ENCODE measurements at places on chromosomes 4 and X.

DNA sequence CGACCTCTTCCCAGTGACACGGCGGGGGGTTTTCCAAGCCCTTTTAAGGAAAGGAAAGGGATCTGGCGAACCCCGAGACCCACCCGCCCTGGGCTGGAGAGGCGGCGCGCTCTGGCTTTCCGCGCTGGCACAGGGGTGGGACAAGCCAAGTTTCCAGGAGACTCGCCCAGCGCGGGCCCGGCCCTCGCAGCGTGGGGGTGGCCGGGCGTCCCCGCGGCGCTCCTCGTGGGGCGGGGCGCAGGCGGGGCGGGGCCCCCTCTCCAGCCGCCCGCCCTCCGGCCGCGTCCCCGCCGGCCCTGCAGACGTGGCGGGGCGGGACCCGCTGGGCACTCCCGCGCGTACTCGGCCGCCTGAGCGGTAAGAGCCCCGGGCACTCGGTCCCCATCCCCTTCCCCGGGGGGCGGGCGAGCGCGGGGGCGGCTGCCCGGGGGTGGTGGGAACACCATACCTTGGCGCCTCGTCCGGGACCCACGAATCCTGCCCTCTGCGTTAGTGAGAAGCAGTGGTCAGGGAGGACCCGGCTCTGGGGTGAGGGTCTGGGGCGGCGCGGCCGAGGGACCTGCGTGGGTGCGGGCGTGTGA, at the start of gene FAM114A1:
TSS of gene FAM114A1 (plus strand) at position 329 of the 581 bp plus-strand sequence. CDS start 10,273 bp downstream, outside the sequence.
- no peak for DNase-seq

DNA sequence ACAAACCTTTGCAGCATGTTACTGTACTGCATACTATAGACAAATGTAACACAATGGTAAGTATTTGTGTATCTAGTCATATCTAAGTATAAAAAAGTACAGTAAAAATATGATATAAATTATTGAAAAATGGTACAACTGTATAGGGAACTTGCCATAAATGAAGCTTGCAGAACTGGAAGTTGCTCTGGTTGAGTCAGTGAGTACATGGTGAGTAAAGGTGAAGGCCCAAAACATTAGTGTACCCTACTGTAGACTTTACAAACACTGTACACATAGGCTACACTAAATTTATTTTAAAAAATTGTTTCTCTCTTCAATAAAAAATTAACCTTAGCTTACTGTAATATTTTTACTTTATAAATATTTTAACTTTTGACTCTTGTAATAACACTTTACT, 25.8 kb downstream of the SPIN3 start:
- no peak for DNase-seq

DNA sequence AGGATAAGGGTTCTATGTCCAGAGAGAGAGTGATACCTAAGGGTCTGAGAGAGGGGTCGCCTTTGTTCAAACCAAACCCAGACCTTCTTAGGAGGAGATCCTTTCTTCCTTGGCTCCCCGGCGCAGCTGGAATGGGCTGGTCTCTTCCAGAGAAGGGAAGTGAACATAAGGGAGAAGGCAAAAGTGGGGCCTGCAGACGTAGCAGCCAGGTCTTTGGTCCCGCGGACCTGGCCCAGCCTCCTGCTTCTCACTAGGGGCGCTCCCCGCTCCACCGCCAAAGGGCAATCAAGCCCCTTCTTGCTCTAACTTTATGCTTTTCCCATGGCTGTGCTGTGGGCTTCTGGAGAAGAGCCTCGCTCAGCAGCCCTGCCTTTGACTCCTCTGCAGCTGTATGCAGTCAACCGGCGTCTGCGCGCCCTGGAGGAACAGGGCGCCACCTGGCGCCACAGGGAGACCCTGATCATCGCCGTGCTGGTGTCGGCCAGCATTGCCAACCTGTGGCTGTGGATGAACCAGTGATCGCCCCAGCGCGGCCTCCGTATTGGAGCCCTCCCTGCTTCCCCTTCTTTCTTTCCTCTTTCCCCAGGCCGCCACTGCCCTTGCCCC, 6.5 kb downstream of the FATE1 start:
- DNase-seq = no peak

DNA sequence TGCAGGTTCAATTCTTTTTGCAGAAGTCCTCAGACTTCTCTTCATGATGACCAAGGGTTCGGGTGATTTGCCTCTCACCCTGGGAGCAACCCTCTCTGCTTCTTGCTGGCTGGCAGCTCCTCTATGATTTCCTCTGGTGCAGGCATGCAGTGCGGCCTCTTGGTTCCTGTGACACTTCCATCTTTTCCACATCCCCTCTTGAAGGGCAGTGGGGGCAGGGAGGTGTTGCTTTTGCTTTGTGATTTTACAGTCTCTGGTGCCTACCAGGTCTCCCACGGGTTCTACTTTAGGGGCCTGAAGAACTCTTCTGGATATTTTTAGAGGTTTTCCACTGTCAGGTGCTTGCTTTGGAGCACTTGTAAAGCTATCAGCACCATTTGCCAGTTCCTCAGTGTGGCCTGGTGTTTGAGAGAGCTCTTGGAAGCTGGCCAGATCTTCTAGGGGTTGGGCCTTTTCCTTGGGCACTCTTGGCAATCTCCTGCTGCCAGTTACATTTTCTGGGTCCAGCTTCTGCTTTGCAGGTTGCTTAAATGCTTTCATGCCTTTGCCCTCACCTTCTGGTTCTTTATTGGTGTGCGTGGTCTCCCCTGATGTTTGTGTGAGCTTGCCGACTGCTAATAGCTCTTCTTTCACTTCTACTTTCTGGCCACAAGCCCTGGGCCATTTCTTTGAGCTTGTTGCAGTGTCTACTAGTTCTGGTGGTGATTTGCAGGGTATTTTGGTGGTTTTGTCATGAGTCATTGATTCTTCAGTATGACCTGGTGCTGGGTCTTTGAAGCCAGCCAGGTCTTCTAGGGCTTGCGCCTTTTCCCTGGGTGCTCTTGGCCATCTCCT, 11.5 kb upstream of the CHST7 start:
- no peak for DNase-seq

GRCh38 chr4:21544415-21544814, 404.2 kb downstream of the KCNIP4 start:
- DNase-seq = no peak

GRCh38 chrX:115348446-115349225, 59.1 kb downstream of the LUZP4 start:
- no peak for DNase-seq

DNA sequence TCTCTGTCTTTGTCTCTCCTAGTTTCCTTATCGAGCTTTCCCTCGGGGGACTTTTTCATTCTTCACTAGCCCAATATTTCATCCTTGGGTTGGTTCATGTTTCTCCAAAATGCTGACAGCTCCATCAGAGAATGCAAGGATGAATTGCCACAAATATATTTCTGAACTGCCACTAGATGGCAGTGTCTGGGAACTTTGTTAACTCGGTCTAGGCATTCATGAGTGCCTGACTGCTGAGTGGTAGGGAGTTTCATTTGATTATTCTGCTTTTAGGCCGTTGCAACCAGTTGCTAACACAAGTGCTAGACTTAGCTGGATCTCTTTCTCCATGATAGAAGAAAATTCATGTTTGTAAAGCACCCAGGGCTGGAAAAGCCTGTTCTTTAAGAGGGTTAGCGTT, 73.5 kb upstream of the RAP2C start:
- DNase-seq = no peak

GRCh38 chrX:13485167-13485566, 84.2 kb upstream of the EGFL6 start:
- DNase-seq = no peak

GRCh38 chr4:21811565-21811964, 137.0 kb downstream of the KCNIP4 start:
- no peak for DNase-seq

GRCh38 chr4:6869944-6870343, 39.7 kb upstream of the TBC1D14 start:
- no peak for DNase-seq

DNA sequence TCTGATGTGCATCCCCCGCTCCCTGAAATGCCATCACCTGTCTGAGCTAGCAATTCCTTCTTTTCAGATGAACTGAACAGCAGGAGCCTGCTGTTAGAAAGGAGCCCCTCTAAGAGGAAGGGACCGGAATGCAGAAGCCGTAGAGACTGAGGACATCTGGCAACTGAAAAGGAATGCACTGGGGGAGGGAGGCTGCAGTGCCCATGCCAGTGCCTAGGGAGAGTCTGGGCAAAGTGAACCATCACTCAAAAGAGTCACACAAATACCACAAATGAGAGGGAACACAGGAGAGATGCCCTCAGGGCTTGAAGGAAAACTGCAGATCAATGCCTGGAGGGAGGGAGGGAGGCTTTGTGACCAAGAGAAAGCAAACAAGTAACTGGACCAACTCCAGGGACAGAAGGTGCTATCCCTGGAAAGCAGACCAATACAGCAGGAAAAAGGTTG, 93.9 kb upstream of the CBR4 start:
- no peak for DNase-seq

- DNase-seq = no peak
Measured at GRCh38 chr4:28225050-28225449, 1364.4 kb downstream of the STIM2 start.

DNA sequence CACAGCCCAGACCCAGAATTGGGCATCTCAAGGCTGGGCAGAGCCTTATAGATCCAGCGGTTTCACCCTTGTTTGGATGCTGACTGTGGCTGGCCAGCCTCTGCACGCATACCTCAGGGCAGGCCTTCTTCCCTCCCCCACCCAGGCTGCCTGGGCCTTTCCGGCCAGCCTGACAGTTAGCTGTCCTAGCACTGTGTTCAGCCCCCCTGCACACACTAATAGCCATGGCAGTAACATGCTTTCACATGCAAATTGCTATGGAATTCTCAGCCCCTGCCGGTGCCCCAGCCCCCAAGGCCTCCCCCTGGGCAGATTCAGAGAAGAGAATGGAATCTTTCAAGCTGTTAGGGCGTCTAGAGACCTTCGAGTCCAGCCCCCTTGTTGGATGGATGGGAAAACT, 17.7 kb downstream of the EFNB1 start:
- DNase-seq = no peak

DNA sequence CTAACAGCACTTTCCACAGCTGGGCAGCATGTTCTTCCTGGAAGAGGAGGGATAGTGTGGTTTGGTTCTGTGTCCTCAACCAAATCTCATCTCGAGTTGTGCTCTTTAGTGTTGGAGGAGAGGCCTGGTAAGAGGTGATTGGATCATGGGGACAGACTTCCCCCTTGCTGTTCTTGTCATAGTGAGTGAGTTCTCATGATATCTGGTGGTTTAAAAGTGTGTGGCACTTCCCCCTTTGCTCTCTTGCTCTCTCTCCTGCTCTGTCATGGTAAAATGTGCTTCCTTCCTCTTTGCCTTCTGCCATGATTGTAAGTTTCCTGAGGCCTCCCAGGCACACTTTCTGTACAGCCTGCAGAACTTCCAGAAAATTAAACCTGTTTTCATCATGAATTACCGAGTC, 133.7 kb upstream of the NDP start:
- DNase-seq = no peak

- DNase-seq = no peak
Measured at GRCh38 chr4:82930848-82931755, 30.6 kb downstream of the THAP9 start.
